Lower leg skin (tissue), 4 donors: ENCODE measurements at places on chromosomes 16 and 17.

- DNase-seq = peak; percentile 68
Measured at GRCh38 chr17:40582328-40582901, 17.1 kb upstream of the CCR7 start.

DNA sequence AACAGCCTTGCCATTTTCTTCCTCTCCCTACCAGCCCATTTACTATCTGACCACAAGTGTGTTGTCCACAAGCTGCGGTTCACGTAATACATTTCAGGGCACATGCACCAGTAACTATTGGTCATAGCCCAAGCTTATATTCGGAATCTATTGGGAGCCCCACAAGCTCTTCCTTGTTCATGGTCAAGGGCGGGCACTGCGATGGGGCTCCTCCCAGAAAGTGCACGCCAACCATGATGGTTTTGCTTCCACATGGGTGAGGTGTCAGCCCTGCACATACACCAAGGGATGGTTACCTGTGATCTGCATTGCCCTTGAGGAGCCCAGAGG is 12.1 kb downstream of the THRA start:
- no peak for DNase-seq

DNA sequence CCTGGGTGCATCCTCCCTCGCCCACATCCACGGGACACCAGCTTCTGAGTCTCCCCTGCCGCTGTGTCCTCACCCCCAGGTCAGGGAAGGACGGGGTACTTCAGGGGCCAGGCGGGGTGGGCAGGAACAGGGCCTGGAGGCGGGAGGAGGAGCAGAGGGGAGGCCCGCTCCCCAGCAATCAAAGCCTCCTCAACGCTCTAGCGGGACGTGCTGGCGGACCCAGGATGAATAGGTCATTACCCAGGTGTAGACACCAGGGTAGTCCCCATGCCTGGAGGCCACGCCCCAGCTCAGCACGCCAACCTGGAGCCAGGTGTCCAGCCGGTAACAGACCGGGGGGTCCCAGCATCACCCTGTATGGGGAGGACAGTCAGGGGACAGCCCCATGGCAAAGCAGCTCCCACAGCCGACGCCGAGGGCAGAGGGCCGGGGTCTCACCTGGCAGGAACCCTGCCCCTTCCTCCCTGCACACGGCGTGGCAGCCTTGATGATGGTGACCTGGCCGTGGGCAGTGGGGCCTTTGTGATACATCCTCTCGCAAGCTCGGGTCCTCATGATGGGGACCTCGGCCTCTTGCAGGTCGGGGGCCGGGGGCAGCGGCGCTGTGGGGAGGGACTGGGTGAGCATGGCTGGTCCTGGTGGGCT is 24.2 kb downstream of the TPSD1 start:
- peak; percentile 85 for DNase-seq

DNA sequence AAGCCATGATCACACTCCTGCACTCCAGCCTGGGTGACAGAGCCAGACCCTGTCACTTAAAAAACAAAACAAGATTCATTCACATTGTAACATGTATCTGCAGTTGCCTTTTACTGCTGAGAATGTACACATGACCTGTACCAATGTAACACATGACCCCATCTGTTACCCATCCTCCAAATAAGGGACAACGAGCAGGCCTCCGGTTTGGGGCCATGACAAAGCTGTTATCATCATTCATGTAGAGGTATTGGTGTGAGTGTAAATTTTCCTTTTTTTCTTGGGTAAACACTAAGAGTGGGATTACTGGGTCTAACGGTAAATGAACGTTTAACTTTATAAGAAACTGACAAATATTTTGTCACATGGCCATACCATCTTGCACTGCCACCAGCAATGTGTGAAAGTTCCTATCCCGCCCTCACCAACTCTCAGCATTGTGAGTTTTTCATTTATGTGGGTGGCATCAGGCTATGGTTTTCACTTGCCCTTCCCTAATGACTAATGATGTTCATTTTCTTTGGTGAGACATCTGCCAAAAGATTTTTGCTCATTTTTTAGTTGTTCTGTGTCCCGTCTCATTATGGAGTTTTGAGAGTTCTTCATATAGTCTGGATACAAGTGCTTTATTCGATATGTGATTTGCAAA is 145.5 kb downstream of the C16orf78 start:
- no peak for DNase-seq

GRCh38 chr16:81321039-81321438 is 6.3 kb downstream of the GAN start:
- DNase-seq = no peak

GRCh38 chr16:87125206-87126155 is 191.7 kb downstream of the C16orf95 start:
- no peak for DNase-seq

- no peak for DNase-seq
Measured at GRCh38 chr17:50170662-50171370, 5.0 kb downstream of the SGCA start.

DNA sequence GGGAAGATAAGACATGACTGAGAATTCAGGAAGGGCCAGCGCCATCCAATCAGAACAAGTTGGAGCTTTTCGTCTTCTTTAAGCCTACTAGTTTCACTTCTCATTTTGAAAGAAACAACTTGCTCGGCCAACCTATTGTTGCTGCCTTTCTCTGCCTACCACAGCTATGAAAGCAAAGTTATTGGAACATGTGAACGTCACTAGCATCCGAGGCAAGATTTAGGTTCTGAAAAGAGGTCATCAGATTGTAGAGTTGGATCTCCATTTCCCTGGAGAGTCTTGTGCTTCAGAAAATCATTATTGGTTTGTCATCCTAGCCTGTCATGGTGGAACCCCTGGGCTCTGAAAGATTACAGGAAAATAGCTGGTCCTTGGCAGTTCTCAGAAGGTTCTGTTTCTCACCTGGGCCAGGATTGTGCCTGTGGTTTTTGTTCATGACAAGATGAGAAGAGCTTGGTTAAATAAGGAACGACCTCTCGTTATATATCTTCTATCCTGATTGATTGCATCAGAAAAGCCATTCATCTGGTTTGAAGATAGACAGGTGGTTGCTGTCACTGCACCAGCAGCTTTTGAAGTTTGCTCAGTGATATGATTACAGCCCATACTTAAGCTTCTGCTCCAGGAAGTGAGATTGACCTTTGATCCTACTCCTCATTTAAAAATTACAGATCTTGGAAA is 25.3 kb downstream of the CDH13 start:
- DNase-seq = no peak

- DNase-seq = no peak
Measured at GRCh38 chr17:12909046-12909445, 108.8 kb downstream of the ELAC2 start.

GRCh38 chr16:1917056-1917664 is 1.1 kb downstream of the HS3ST6 start:
- no peak for DNase-seq

DNA sequence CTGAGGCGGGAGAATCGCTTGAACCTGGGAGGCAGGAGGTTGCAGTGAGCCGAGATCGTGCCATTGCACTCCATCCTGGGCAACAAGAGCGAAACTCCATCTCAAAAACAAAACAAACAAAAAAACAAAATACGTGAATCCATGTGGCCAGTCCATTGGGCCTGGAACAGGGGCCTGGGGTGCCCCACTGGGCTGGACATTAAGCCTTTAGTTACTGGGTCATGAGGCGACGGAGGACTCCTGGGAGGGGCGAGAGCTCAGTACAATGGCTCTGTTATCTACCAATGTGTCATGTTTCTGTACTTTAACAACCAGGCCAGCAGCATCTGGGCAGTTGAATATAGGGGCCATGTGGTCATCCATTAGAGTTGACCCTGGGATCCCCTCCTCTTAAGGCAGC is 18.9 kb upstream of the CLEC18A start:
- no peak for DNase-seq

- no peak for DNase-seq
Measured at GRCh38 chr17:32992321-32993033, 830 bp downstream of the SPACA3 start.

DNA sequence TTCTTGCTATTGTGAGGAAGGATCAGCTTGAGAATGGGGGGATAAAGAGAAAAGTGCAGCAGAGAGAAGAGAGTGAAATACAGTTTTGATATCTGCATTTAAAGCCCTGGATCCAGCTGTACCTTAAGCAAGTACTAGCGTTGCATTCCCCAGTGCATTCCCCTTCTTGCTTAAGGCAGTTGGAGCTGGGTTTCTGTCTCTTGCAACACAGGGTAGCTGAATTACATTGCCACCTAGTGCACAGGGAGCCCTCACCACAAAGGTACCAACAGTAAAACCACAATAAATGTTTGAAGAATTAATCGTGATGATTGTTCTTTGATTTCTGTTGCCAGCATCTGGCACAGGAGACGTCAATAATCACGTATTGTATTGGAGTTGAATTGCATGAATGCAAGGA is 588.7 kb downstream of the RBFOX1 start:
- DNase-seq = no peak

DNA sequence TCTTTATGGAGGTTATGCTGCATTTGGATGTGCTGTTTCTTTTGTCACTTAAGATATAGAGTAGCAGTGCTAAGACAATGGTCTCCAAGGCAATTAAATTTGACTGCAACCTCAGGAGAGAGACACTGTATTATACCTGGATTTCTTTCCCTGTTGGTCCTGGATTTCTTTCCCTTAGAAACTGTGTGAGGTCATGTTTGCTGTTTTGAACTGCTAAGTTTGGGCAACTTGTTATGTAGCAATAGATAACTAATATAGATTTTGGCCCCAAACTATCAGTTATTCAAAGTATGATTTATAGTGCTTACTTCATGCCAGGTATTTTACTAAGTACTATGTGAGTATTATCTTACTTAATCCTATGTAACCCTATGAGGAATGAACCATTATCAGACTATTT is 458.4 kb downstream of the HS3ST3B1 start:
- no peak for DNase-seq

DNA sequence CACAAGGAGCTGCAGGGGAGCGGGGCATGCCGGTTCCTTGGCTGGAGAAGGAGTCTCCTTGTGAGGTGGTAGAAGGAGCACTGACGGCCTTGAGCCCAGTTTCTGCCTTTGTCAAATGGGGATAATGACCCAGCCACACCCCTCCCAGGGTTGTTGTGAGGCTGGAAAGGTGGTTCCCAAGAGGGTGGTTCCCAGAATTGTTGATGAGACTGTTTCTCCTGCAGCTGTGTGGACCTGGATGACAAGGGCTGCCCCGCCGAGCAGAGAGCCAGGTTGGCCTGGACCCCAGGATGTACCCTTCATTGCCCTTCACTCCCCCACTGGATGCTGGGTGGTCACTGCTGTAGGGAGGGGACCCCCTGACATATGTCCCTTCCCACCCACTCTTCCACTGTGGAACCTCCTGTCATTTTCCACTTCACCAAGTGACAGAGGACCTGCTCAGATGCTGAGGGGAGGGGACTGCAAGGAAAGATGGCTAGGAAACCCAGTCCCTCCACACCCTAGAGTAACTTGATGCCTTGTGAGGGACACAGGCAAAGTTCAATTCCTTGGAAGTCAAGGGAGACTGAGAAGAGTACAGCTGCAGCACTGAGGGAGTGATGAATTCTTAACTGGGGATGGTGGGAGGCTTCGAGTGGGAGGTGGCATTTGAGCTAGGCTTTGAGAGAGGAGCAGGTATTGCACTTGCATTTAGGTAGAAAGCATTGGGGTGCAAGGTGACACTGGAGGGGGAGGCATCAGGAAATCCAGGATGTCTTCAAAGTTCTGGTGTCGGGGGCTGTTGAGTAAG is 10.6 kb downstream of the MIEN1 start:
- DNase-seq = no peak

DNA sequence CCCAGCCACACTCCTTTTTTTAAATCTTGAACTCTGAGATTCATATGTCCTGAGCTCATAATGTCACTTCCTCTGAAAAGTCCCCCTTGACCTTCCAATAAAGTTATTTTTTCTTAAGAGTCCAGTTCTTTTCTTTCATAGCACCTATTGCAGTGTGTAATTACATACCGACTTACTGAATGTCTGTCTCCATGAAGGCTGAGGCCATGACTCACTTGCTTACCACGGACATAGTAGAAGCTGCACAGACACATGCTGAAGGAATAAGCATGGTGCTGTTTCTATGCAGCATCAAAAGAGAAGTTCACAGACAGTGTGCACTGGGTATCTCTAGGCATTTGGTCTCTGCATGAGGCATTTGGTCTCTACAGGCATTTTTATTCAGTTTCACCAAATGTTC is 77.2 kb downstream of the C17orf67 start:
- no peak for DNase-seq

GRCh38 chr17:42317266-42317845 is 29.1 kb downstream of the STAT5A start:
- DNase-seq = no peak

- DNase-seq = peak; percentile 76
Measured at GRCh38 chr16:15704545-15704987, 54.5 kb downstream of the NDE1 start.

DNA sequence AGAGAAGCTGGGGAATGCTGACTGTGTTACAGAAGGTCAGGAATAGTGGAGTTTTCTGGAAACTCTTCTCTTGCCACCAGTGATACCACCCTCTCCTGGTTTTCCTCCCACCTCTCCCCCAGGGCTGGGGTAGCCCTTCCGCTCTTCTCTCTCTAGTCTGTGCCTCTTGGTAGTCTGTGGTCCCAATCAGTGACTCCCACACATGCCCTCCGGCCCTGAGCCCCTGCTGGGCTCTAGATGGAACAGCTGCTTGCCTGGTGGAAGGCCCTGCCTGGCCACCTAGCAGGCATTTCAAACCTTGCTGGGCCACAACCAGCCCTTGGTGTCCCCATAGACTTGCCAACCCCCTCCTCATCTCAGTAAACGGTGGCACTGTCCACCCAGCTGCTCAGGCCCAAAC is 15.2 kb upstream of the MTSS2 start:
- DNase-seq = no peak

- DNase-seq = no peak
Measured at GRCh38 chr17:52207796-52208195, 49.3 kb upstream of the CA10 start.

GRCh38 chr16:68226116-68226515 is 9.8 kb downstream of the ESRP2 start:
- no peak for DNase-seq

- peak; percentile 91 for DNase-seq
Measured at GRCh38 chr17:78497115-78497540, 80.1 kb downstream of the DNAH17 start.

DNA sequence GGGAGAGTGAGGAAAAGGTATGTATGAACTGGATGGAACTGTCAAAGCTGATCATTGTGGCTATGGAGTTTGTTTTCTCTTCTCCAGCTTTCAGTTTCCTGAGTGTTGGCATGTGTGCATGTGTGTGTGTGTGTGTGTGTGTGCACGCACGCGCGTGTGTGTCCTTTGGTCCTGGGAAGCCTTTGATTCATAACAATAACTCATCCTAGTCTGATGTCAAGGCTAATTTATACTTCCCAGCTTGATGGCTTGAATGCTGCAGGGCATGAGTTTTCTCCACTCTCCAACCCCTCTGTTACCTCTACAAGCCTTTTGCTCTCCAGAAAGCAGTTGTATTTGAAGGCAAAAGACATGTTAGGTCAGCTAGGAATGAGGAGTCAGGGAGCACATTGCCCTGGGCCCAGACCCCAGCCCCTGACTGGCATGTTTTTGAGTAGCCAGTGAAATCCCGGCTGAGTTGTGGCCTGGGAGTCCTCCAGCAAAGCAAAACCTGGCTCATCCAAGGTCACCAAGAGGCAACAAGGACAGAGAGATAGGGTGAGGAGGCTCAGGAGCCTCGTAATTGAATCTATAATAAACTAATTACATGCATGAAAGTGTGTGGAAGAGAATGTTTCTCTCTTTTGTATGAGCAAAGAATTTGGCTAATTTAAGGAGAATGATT is 8.9 kb upstream of the CDC42EP4 start:
- DNase-seq = no peak
